ENCODE measurements at places on chromosomes 2 and 18. TPM values are rescaled to one million over a fixed set of nuclear protein-coding genes. Genes with fewer than 3 reads are reported as not detected.

The SULT1C4 gene
- total RNA-seq = 0.16 TPM

The B3GNT7 gene
- 0.65 TPM for total RNA-seq

The SLC30A3 gene
- not detected for total RNA-seq

The STPG4 gene
- total RNA-seq = 0.49 TPM

The AKAIN1 gene
- not detected for total RNA-seq

The IL1B gene
- 0.36 TPM for total RNA-seq

The KIAA2012 gene
- total RNA-seq = not detected

The PLEKHH2 gene
- total RNA-seq = 5.6 TPM

The TRPM8 gene
- 0.97 TPM for total RNA-seq

The SMCHD1 gene
- 34.9 TPM for total RNA-seq

The ANKRD62 gene
- not detected for total RNA-seq

The CDKL4 gene
- 0.85 TPM for total RNA-seq

The SRD5A2 gene
- 11.4 TPM for total RNA-seq

The PLEKHM3 gene
- total RNA-seq = 20.4 TPM

The GULP1 gene
- total RNA-seq = 20.6 TPM

The FEV gene
- total RNA-seq = not detected

The GPR75 gene
- 2.9 TPM for total RNA-seq

The CNGA3 gene
- total RNA-seq = 0.12 TPM

The MYO1B gene
- total RNA-seq = 274 TPM

The SCYGR4 gene
- not detected for total RNA-seq

The HAAO gene
- total RNA-seq = 7.0 TPM

The COLEC12 gene
- total RNA-seq = 297 TPM

The BCS1L gene
- total RNA-seq = 20.8 TPM

The LRRC30 gene
- not detected for total RNA-seq

The NT5C1B gene
- total RNA-seq = not detected

The SERPINB12 gene
- total RNA-seq = 0.32 TPM

The ANKRD30B gene
- 0.24 TPM for total RNA-seq

The TUBB6 gene
- total RNA-seq = 687 TPM
